ENCODE measurements at places on chromosomes 12 and 14.

DNA sequence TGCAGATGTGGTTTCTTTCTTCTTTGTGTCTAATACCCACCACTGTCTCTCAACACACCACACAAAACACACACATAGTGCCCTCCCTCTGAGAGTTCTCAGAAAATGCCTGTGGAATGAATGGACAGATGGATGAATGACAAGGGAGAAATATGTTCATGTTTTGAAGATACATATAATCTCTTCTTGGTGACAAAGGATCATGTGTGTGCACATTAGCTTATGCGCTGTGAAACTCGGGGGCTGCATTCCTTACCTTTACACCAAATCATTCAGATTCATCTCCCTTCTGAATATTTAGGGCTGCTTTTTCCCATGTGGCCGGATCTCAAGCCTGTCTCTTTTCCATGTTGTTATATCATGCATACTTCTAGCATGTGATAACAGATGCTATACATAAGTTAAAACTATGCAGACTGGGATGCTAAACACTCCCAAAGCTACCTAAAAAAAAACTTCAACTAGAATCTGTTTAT, 111.4 kb downstream of the EPS8 start:
- no peak for DNase-seq
- no peaks in the 10 kb centered on the region for H3K36me3 ChIP-seq
- no peak overlapping the region for H3K27ac ChIP-seq
- no peaks in the 10 kb centered on the region for H3K27me3 ChIP-seq
- peaks cover 13% of the 10 kb centered on the region for H3K4me1 ChIP-seq
- H3K4me3 ChIP-seq = no peak overlapping the region

DNA sequence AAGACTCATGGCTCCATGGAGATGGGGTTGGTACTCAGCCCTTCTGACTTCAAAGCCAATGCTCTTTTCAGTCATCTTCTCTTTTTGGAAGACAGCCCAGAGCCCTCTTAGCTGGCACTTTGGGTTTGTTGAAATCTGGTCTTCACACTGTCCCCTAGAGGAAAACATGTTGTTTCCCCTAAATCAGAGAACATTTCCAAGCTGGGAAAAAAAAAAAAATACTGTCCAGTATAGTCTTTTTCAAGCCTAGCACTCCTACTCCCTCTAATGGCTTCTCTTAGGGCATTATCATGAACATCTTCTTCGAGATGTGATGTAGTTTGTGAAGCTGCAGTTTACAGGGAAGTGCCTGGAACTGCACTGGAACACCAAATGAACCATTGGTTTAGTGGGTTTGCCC, 3.0 kb upstream of the ZC3H14 start:
- H3K27ac ChIP-seq = no peak overlapping the region
- no peak overlapping the region for H3K4me3 ChIP-seq
- no peaks in the 10 kb centered on the region for H3K27me3 ChIP-seq
- H3K4me1 ChIP-seq = peaks cover 11% of the 10 kb centered on the region

GRCh38 chr12:26704684-26705460, 128.1 kb downstream of the ITPR2 start:
- H3K36me3 ChIP-seq = no peaks in the 10 kb centered on the region
- H3K27ac ChIP-seq = no peak overlapping the region
- H3K27me3 ChIP-seq = no peaks in the 10 kb centered on the region

DNA sequence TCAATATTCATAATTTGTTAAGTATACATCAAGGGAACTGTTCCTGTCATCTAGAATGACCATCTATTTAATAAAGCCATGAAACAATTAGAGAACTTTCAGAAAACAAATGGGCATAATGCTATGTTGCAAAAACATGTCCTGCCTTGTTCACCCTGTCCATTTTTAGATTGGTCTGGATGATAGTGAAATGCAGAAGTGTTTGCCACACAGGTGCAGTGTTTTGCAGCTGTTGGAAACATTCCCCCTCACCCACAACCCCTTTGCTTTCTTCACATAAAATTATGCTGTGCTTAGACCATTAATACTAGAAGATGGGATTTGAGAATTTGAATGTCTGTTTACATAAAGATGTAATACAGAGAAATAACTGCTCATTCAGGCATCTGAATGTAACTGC, 36.5 kb downstream of the LEMD3 start:
- no peak for DNase-seq
- H3K36me3 ChIP-seq = no peaks in the 10 kb centered on the region
- H3K27ac ChIP-seq = no peak overlapping the region
- H3K27me3 ChIP-seq = no peaks in the 10 kb centered on the region
- no peak overlapping the region for H3K4me3 ChIP-seq

- no peaks in the 10 kb centered on the region for H3K4me1 ChIP-seq
- no peak overlapping the region for H3K4me3 ChIP-seq
- H3K36me3 ChIP-seq = no peaks in the 10 kb centered on the region
- no peaks in the 10 kb centered on the region for H3K27me3 ChIP-seq
Observed at GRCh38 chr12:76250256-76250655, 98.0 kb downstream of the BBS10 start.

- peaks cover 53% of the 10 kb centered on the region for H3K27me3 ChIP-seq
- no peaks in the 10 kb centered on the region for H3K36me3 ChIP-seq
- no peak overlapping the region for H3K27ac ChIP-seq
- no peaks in the 10 kb centered on the region for H3K4me1 ChIP-seq
Observed at GRCh38 chr12:5015711-5016492, 27.8 kb upstream of the KCNA5 start.

- no peaks in the 10 kb centered on the region for H3K4me1 ChIP-seq
- no peak overlapping the region for H3K4me3 ChIP-seq
- no peak for DNase-seq
- H3K27me3 ChIP-seq = no peaks in the 10 kb centered on the region
Observed at GRCh38 chr12:25419595-25419994, 133.5 kb downstream of the LMNTD1 start.

GRCh38 chr12:51190820-51191219, 17.9 kb upstream of the TFCP2 start:
- H3K27ac ChIP-seq = no peak overlapping the region
- H3K36me3 ChIP-seq = peaks cover 16% of the 10 kb centered on the region
- no peak for DNase-seq
- no peaks in the 10 kb centered on the region for H3K27me3 ChIP-seq
- no peaks in the 10 kb centered on the region for H3K4me1 ChIP-seq
- no peak overlapping the region for H3K4me3 ChIP-seq

GRCh38 chr12:111443086-111443485, 37.4 kb downstream of the SH2B3 start:
- H3K27ac ChIP-seq = peak overlapping the region; percentile 2
- H3K4me3 ChIP-seq = no peak overlapping the region
- H3K4me1 ChIP-seq = peaks cover 22% of the 10 kb centered on the region
- H3K27me3 ChIP-seq = no peaks in the 10 kb centered on the region

DNA sequence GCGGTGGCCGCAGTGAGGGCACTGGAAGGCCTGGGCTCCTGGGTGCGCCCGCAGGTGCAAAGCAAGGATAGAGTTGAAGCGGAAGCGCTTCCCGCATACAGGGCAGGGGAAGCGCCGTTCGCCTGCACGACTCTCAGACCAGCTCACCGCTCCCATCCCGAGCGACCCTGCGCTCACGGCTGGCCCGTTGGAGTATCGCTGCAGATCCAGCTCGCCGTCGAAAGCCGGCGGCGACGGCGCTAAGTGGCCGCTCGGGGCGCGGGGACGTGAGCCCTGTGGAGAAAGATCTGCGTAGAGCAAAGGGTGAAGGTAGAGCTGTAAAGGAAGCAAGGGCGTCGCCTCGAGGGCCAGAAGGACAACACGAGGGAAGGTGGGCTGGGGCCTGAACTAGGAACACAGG, 5.4 kb downstream of the ZNF219 start:
- DNase-seq = no peak
- no peaks in the 10 kb centered on the region for H3K27me3 ChIP-seq
- peaks cover 25% of the 10 kb centered on the region for H3K36me3 ChIP-seq
- H3K27ac ChIP-seq = no peak overlapping the region
- no peak overlapping the region for H3K4me3 ChIP-seq
- peaks cover 2% of the 10 kb centered on the region for H3K4me1 ChIP-seq

DNA sequence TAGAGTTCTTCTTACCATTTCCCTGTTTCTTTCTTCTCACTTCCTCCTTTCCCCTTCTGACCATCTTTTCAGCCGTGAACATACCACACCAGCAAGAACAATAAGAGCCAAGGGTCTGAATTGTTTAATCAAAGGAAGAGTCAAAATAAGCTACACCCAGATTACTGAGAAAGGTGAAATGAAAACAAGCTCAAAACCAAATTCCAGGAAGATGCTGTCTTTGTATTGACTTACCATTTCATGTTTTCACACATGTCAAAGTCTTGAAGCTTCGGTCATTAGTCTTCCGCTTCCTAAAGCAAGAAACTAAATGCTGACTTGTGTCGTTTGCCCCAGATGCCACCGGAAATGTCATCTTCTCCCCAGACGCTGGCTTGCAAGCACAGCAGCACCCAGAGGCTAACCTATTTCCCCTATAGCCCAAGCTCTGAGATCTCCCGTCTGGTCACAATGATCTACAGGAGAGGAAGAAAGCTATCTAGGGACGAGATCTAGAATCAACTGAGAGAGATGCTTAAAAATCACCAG, 136.5 kb upstream of the AMIGO2 start:
- no peak overlapping the region for H3K27ac ChIP-seq
- no peak overlapping the region for H3K4me3 ChIP-seq
- no peaks in the 10 kb centered on the region for H3K36me3 ChIP-seq
- H3K27me3 ChIP-seq = no peaks in the 10 kb centered on the region
- no peak for DNase-seq
- H3K4me1 ChIP-seq = no peaks in the 10 kb centered on the region

DNA sequence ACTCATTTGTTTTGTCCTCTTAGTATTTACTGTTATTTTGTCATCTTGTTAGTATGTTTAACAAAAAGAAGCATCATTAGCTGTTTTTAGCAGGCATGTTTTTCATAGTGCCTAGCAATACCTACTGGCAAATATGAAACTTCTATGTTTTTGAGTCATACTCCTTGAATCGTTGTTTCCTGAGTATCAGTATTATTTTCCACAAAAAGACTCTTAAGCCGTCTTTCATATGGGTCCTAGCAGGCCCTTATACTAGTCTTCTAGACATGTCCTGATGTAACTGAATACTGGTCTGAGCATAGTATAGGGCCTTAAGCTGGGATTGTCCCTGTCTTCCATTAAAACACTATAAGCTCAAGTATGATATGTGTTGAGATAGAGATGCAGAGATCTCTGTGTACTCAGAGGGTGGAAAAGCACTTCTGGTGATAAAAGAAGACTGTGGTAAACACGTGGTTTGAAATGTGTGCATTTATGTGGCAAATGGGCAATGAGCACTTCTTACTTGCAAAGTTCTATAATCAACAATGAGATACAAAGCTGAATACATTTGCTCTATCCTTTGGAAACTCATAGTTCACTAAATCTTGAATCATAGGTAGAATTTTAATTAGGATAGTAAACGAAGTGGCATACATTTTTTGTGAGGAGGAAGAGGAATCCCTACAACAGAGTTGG, 348.8 kb downstream of the PDZRN4 start:
- H3K27me3 ChIP-seq = no peaks in the 10 kb centered on the region
- H3K27ac ChIP-seq = no peak overlapping the region
- H3K4me3 ChIP-seq = no peak overlapping the region
- H3K36me3 ChIP-seq = no peaks in the 10 kb centered on the region

DNA sequence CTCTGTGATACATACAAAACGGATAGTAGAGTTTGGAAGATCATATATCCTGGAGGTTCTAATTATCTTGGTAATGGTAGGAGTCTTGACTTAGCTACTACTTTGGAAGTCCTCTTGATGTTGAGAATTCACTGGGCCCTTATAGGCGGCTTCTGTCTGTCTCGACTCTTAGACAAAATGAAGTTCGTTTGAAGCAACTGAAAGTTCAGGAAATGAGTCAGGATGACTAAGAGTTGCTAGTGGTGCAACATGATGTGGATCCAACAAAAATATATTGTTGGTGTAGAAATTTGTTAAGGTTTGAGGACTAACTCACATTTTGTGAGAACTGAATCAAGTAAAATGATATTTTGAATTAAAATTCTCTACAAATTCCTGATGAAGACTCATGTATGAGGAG, 272.7 kb downstream of the AEBP2 start:
- H3K36me3 ChIP-seq = no peaks in the 10 kb centered on the region
- no peak overlapping the region for H3K4me3 ChIP-seq
- peaks cover 13% of the 10 kb centered on the region for H3K4me1 ChIP-seq
- no peaks in the 10 kb centered on the region for H3K27me3 ChIP-seq

DNA sequence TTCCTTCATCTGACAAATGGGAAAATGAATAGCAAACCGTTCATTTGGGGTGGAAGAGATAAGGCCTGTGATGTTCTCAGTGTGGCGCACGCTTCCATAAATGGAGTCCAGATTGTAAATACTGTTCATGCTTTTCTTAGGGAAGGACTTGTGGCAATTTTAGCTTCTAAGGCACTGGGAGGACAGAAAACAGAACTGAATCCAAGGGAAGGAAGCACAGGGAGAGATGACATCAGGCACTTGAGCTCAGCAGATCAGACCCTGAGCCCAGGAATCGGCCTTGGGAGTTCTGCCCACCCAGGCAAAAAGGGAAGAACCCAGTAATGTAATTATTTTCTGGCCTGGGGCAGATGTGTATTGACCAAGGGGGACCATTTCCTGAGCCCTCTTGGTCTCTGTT, 7.2 kb upstream of the SH2B3 start:
- no peak overlapping the region for H3K27ac ChIP-seq
- H3K27me3 ChIP-seq = no peaks in the 10 kb centered on the region
- peaks cover 9% of the 10 kb centered on the region for H3K4me1 ChIP-seq
- no peak for DNase-seq
- H3K4me3 ChIP-seq = no peak overlapping the region

DNA sequence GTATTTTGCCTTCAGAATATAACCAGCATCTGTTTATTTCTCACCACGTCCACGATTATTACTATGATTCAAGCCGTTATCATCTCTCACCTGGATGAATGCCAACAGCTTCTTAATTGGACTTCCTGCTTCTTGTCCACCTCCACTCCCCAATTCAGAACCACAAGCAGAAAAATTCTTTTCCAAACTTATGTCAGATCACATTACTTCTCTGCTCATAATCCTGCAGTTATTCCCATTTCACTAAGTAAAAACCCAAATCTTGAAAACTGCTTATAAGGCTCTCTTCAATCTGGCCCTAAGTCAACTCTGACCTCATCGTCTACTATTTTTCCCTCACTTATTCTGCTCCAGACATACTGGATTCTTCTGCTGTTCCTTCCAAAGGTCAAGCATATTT, 2.0 kb downstream of the CRY1 start:
- H3K27ac ChIP-seq = no peak overlapping the region
- H3K4me1 ChIP-seq = no peaks in the 10 kb centered on the region
- DNase-seq = peak; percentile 64
- H3K27me3 ChIP-seq = no peaks in the 10 kb centered on the region
- no peaks in the 10 kb centered on the region for H3K36me3 ChIP-seq
- H3K4me3 ChIP-seq = peak overlapping the region; percentile 30

- no peaks in the 10 kb centered on the region for H3K36me3 ChIP-seq
- peaks cover 17% of the 10 kb centered on the region for H3K4me1 ChIP-seq
- H3K27me3 ChIP-seq = no peaks in the 10 kb centered on the region
- no peak overlapping the region for H3K4me3 ChIP-seq
Observed at GRCh38 chr12:46770501-46771183, 55.2 kb downstream of the SLC38A4 start.

DNA sequence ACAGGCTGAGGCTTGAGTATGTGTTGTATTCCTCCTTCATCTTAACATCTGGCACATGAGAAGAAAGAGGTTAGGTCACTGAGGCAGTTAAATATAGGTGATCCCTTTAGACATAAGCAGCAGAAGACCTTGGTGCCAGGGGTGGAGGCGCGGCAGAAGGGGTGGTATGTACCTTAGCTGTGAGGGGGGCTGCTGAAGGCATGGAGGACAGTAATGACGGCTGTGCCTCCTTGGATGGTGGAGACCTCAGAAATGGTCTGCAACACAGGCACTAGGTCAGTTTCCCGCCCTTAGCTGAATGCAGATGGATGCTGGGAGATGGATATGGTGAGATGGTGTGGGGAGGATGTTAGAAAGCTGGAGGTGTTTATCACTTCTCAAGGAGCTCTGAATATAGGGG, 1.5 kb upstream of the PNMA1 start:
- H3K27ac ChIP-seq = peak overlapping the region; percentile 6
- peaks cover 16% of the 10 kb centered on the region for H3K4me1 ChIP-seq
- H3K4me3 ChIP-seq = no peak overlapping the region
- H3K36me3 ChIP-seq = peaks cover 33% of the 10 kb centered on the region
- DNase-seq = no peak
- no peaks in the 10 kb centered on the region for H3K27me3 ChIP-seq

Data from IMR-90 (cell line).